Type B pancreatic cell (in vitro differentiated cells): ENCODE measurements at places on chromosomes 3 and 15. TPM values are rescaled to one million over a fixed set of nuclear protein-coding genes. Genes with fewer than 3 reads are reported as not detected.

- H3K4me3 ChIP-seq: peak overlapping the region; percentile 14
- H3K27ac ChIP-seq: no peak overlapping the region
- H3K36me3 ChIP-seq: no peaks in the 10 kb centered on the region
- no peaks in the 10 kb centered on the region for H3K27me3 ChIP-seq
Measured at GRCh38 chr3:8523041-8523440, 21.4 kb downstream of the LMCD1 start.

DNA sequence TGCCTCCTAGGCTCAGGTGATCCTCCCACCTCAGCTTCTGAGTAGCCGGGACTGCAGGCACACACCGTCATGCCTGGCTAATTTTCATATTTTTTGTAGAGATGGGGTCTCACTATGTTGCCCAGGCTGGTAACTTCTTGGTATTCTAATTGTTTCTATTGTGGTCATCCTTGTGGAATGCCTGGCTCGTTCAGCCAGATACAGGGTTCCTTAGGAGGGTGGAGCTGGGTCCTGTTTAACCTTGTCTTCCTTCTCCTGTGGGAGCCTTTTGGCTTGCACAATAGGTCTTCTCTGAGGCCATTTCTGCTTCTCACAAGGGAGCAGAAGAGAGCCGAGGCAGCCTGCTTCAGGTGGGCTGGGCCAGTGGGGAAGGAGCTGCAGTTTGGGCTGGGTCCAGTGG lies 15.7 kb downstream of the PLEKHO2 start:
- H3K4me1 ChIP-seq: peaks cover 37% of the 10 kb centered on the region
- no peak overlapping the region for H3K4me3 ChIP-seq
- DNase-seq: no peak
- peaks cover 7% of the 10 kb centered on the region for H3K36me3 ChIP-seq
- H3K27me3 ChIP-seq: no peaks in the 10 kb centered on the region
- H3K27ac ChIP-seq: peak overlapping the region; percentile 70

DNA sequence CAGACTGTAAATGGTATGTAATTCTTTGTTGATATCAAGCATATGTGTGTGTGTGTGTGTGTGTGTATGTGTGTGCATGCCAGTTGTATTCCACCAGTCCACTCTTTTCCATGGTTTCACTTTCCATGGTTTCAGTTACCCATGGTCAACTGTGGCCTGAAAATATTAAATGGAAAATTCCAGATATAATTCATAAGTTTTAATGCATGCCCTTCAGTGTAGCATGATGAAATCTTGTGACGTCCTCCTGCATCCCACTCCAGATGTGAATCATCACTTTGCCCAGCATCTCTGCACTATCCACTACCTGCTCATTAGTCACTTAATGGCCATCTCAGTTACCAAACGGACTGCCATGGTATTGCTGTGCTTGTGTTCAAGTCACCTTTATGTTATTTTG lies 215.9 kb downstream of the GBE1 start:
- H3K27ac ChIP-seq: no peak overlapping the region
- no peak for DNase-seq
- H3K4me1 ChIP-seq: no peaks in the 10 kb centered on the region
- no peaks in the 10 kb centered on the region for H3K27me3 ChIP-seq

DNA sequence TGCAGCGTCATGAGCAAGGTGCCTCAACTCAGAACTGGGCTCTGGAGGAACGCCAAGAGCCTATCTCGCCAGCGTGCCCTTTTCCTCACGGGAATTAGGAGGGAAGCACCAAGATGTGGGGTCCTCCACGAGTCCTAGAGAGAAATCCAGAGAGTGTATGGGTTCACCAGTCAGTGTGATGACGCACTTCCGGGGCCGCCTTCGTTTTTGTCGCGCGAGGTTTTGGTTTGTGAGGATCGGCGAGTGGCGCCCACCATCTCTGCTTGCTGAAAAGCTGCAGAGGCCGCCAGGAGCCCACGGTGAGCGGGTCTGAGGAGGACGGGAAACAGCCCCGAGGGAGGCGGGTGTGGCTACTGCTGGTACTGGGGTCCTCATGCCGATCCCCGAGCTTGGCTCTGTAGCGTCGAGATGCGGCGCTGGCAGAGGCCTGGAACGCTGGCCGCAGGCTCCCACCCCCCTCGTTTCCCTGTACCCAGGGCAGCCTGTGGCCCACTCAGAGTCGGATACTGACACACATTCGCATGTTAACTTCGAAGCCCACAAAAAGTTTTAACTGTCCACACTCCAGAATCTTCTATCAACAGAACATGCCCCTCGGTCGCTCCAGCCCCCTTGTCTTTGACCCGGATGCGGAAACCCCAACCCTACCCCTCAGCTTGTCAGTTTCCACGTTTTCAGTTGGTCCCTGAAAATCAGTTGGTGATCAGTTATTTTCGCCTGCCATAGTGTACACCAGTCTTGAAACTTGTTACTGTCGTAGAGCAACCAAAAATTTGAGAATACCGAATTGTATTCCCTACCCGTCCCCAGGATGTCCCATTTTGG lies 30.4 kb downstream of the ZNF662 start:
- H3K27me3 ChIP-seq: no peaks in the 10 kb centered on the region
- no peak overlapping the region for H3K4me3 ChIP-seq
- no peaks in the 10 kb centered on the region for H3K36me3 ChIP-seq
- no peak overlapping the region for H3K27ac ChIP-seq
- DNase-seq: no peak

DNA sequence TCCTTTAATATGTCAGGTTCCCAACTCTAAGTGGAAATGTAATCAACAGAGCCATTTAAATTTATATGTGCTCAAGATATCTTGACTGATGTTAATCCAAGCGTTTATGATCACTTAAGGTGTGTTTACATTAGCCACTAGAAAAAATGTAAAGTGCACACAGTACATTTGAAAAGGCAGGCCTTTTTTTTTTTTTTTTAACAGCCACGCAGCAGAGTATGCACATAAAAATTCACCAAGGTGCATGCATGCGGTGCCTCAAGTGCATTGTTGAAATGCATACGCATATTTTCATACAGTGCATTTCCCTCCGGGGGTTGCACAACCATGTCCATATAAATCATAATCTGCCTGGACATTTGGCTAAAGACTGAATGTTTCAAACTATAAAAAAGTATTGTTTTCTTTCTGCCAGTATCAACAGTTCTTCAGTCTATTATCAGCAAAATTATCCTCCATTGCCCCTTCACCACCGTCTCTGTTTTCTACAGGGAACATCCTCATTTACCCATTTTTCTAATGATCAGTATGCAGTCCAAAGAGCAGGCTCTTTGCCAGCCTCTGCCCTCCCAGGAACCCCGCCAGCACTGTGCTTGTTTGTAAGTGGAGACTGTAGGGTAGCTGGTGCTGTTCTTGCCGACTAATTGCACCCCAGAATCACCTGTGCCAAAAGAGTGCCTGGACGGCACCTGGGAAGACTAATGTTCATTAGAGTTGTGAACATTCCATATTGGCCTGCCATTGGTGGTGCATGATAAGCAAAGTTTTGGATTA lies 611.2 kb upstream of the CFAP20DC start:
- H3K4me1 ChIP-seq: peaks cover 16% of the 10 kb centered on the region
- H3K27me3 ChIP-seq: peaks cover 3% of the 10 kb centered on the region
- H3K36me3 ChIP-seq: no peaks in the 10 kb centered on the region
- H3K4me3 ChIP-seq: no peak overlapping the region

- peak overlapping the region; percentile 20 for H3K27ac ChIP-seq
- peaks cover 4% of the 10 kb centered on the region for H3K4me1 ChIP-seq
- H3K4me3 ChIP-seq: no peak overlapping the region
- no peaks in the 10 kb centered on the region for H3K27me3 ChIP-seq
- DNase-seq: no peak
Measured at GRCh38 chr3:31035681-31036080, 141.2 kb upstream of the GADL1 start.

GRCh38 chr15:59346951-59347350 lies 25.7 kb downstream of the MYO1E start:
- H3K27me3 ChIP-seq: no peaks in the 10 kb centered on the region
- no peak overlapping the region for H3K4me3 ChIP-seq
- H3K4me1 ChIP-seq: peaks cover 10% of the 10 kb centered on the region
- H3K36me3 ChIP-seq: peaks cover 4% of the 10 kb centered on the region

GRCh38 chr3:143597774-143598652 lies 250.3 kb downstream of the SLC9A9 start:
- H3K4me3 ChIP-seq: no peak overlapping the region
- H3K27me3 ChIP-seq: peaks cover 6% of the 10 kb centered on the region
- no peak overlapping the region for H3K27ac ChIP-seq
- no peaks in the 10 kb centered on the region for H3K36me3 ChIP-seq
- peaks cover 24% of the 10 kb centered on the region for H3K4me1 ChIP-seq

DNA sequence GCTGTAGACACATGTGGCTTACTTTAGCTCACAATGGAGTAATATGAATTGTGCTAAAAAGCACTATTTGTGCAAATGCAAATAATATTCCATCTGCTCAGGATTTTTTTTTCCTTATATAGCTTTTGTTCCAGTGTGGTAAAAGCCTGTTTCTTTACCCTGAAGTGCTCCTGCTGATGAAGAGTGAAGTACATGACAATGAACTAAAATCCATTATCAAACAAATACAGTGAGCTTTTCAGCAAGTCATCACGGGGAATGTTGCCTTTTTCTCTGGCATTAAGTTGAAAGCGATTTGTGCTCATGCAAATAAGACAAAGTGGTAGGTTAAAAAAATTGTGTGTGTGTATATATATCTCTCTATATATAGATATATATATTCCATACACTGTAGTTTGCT lies 28.6 kb upstream of the CCDC39 start:
- H3K27me3 ChIP-seq: peaks cover 3% of the 10 kb centered on the region
- DNase-seq: no peak
- no peak overlapping the region for H3K27ac ChIP-seq
- no peaks in the 10 kb centered on the region for H3K4me1 ChIP-seq
- H3K4me3 ChIP-seq: no peak overlapping the region

- H3K4me3 ChIP-seq: no peak overlapping the region
- peaks cover 14% of the 10 kb centered on the region for H3K27me3 ChIP-seq
- H3K36me3 ChIP-seq: no peaks in the 10 kb centered on the region
- H3K4me1 ChIP-seq: no peaks in the 10 kb centered on the region
- no peak overlapping the region for H3K27ac ChIP-seq
Measured at GRCh38 chr15:31247404-31247803, 79.2 kb upstream of the KLF13 start.

KNSTRN gene
- 24.1 and 52.2 TPM in 2 replicates for total RNA-seq

DGKG gene
- 1.5 and 11.6 TPM in 2 replicates for total RNA-seq

FOXL2NB gene
- total RNA-seq: 0.29 and 0.34 TPM in 2 replicates

PLSCR4 gene
- 3.4 and 6.0 TPM in 2 replicates for total RNA-seq
